ENCODE measurements at places on chromosomes 2 and 18.

GRCh38 chr2:233020454-233020853 is 7.4 kb upstream of the NGEF start:
- no peak for DNase-seq

GRCh38 chr2:192381082-192381481 is 186.3 kb upstream of the TMEFF2 start:
- DNase-seq = no peak

DNA sequence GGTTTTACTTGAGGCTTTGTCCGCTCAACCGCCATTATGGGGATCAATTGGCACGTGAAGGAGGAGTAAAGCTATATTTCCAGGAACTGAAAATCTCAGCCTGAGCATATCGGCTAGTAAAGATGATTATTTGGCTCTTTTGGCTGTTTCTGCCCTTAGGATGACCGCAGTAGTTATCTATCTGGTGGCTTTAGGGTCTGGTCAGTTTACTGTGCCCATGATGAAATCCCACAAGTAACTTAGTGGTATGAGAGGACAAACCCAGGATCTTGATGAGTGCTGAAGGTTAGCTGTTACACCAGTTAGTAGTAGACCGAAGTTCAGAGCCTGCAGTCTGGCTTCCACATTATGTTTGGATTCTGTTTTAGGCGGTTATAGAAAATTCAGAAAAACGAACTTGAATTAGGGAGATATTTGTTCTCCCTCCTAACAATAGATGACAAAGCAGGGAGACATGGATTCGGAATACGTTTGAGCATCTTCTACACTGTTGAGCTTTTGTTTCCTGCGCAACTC is 1.2 kb downstream of the MAT2A start:
- DNase-seq = no peak

DNA sequence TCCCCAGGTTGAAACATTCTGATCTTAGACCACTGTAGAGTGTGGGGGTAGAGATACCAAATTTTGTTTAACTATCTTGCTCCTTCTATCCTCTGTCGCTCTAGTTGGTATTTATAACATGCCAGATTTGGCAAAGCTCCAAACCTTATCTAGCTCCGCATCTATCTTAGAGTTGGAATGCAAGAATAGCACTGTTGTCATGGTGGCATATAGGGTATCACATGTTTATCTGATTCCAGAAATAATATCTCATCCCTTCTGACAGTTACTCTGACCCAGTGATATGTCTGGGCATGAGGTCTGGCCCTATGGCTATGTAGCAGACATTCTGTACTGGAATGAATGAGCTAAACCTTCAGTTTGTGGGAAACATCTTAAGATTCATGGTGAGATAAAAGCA is 51.7 kb downstream of the CABYR start:
- DNase-seq = no peak

GRCh38 chr2:37836270-37836669 is 88.8 kb upstream of the RMDN2 start:
- DNase-seq = no peak

- DNase-seq = no peak
Observed at GRCh38 chr2:48482313-48482712, 47.6 kb upstream of the STON1 start.

DNA sequence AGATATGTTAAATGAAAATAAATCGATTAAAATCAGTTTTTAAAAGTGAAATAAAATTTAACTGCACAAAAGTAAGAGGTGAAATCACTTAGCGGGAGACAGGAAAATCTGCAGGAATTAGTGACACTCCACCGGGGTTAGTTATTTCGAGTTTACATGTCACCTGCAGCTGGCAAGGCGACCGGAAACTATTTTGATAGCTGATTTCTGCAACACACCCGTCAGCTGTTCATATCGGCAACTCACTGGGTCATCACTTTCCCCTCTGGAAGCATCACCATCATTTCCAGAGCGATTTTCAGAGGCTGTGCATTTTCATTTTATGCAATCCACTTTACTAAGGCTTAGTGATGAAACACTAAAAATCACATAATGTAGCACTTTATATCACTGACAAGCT is 52.9 kb downstream of the PXDN start:
- DNase-seq = no peak

DNA sequence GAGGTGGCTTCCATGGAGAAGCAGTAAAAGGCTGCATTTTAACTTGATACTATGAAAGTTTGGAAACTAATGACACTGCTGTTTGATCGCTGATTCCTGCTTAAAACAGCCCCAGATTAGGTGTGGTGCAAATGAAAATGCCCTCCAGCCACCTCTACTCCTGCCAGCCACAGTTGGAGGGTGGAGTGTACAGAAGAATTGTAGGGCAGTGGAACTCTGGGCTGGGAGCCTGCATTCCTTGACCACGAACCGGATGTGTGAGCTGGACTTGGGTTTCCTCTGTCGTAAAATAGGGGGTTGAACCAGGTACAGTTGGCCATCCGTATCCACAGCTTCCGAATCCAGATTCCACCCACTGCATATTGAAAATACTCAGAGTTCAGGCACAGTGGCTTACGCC is 84.6 kb upstream of the RFX8 start:
- DNase-seq = no peak

DNA sequence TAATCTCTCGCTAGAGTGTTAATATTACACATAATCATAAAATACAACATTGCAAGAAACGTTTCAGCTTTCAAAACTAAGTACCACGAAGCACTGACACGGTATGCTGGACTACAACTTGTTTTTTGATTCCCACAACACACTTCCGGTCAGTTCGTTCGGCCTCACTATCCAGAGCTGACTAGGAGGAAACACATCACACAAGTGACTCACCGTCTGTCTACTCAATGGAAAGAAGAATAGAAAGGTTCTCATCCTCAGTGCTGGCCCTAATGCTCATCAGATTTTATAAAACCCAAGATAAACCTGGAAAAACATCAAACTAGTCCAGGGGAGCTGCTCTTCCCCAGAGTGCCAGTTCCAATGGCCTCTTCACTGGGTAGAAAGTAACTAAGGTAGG is 42.9 kb downstream of the ZNF385B start:
- no peak for DNase-seq

- no peak for DNase-seq
Observed at GRCh38 chr2:137638932-137639331, 325.3 kb upstream of the HNMT start.

- no peak for DNase-seq
Observed at GRCh38 chr2:157489983-157490382, 46.1 kb upstream of the CYTIP start.

DNA sequence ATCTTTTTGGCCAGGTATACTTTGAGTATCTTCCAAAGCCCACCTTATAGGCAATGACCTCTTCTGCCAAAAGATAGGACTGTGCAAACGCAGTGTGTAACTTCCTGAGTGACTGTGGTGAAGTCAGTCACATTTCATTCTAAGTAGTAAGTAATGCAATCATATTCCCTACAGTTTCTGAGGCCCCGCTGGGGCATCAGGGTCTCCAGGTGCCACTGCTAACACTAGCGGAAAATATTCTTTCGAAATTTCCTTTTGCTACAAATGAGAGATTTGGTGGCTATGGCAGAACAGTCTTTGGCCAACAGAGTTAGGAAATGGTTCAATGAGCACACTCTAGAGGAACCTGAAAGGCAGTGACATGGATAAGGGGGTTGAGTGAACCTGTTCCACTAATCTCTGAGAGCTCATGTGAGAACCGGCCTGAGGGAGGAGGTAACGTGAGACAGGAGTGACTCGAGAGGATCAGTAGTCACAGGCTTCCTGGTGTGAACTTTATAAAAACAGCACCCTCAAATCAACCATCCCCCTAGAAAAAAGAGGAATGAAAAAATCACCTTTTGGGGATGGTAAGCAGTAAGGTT is 102.6 kb upstream of the LPIN2 start:
- no peak for DNase-seq

DNA sequence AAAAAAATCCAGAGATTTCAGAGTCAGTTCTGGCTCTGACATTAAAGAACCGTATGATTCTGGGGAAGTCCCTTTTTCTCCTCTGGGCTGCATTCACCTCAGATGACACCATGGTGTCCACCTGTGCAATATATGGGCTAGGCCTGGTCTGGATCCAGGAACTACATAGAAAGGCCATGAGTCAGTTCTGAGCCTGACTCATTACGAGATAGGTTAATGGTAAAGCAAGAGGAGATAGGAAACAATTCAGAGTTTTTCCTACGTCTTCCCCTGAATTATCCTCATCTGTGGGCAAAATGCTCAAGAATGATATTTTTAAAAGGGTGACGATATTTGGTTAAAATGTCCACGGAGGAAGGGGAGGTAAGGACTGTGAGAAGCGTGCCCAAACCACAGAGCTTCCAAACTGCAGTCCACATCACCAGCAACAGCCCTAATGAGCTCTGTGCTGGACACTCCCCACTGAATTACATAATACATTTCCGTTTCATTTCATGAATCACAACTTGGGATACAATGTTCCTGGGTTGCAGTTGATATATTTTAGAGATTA is 180.1 kb upstream of the OSR1 start:
- DNase-seq = no peak

DNA sequence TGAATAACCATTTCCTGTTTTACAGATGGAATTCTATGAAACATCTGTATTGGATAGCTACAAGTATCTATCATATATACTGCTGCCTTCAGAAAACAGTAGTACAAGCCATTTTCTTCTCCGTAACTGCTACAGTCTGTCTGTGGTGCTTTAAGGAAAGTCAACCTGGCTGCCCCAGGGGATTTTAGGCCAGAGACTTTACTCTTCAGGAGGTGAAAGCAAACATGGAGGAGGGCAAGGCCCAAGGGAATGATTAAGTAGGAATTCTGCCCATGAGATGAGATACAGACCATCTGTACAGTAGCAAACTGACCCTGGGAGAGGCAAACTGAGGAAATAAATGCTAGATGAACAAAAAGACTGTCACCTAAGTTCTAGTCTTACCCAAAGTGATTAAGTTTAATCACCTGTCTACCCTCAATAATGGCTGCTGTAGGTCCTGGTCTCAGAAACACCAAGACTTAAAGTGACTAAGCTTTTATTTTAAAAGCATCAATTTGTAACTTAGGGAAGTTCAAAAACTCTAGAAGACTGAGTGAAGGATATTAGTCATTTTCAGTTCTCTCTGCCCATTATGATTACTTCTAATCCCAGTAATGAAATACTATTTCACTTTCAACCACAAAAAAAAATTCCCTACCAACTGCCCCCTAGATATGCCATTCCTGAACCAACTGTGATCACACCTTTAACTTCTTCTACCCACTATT is 14.8 kb downstream of the MBD2 start:
- no peak for DNase-seq

DNA sequence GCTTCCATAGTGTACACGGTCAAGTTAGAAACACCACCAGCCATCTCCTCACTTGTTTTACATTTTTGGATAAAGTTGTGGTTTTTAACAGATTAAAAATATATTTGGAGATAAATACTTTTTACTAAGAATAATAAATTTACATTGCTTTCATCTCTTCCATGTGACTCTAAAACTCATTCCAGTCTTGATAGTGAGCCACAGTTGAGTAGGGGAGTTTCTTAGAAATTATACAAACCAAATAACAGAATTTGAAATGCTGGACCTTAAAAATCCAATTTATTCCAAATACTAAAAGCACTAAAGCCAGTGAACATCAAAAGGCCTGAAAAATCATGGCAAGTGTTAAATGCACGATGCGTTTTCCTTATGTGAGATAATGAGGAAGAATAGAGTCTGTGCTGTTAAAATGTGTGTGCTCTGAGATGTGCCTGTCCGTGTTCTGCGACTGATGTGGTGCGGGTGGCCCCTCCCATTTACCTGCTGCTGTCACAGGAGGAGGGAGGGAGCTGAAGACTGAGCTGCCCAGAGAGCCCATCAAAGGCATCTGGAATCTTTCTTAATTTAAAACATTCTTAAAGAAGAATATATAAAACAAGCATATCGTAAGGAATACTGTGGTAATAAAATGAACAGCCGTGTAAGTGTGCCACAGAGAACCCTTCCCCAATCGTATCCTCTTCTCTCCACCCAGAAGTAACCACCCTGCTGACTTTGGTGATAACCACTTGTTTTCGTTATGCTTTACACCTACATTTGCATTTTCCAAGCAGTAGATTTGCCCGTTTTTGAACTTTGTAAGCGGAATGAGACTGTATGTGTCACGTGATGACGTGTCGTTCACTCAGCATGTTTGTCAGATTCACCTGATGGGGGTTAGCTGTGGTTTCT is 57.0 kb upstream of the TXNDC2 start:
- no peak for DNase-seq

GRCh38 chr2:15692551-15693377 is 101.1 kb downstream of the DDX1 start:
- no peak for DNase-seq
